Stimulated activated naive CD8-positive, alpha-beta T cell treated with anti-CD3 and anti-CD28 coated beads, Interleukin-15, amount 100 ng/mL, for 72 hours (primary cell): ENCODE measurements at places on chromosomes 1 and 21.

GRCh38 chr1:118154220-118154619 is 30.8 kb downstream of the SPAG17 start:
- no peak for DNase-seq

DNA sequence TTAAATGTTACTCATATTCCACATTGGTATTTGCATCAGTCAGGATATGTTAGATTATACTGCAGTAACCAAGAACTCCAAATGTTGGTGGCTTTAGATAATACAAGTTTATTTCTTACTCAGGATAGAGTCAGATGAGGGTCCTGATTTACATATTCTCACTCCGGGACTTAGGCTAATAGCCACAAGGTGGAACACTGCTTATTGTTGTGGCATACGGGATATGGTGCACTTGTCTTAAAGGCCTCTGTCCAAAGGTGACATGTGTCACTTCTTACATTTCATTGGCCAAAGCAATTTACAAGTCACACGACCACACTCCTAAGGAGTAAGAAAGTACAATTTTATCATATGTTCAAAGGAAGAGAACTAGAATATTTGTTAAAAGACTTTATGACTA is 28.5 kb upstream of the ACADM start:
- DNase-seq, result no peak

- no peak for DNase-seq
These were observed 898 bp downstream of the KRTAP27-1 start for GRCh38 chr21:30336596-30336995.

GRCh38 chr21:26445440-26445839 is 127.6 kb downstream of the CYYR1 start:
- DNase-seq, result no peak

DNA sequence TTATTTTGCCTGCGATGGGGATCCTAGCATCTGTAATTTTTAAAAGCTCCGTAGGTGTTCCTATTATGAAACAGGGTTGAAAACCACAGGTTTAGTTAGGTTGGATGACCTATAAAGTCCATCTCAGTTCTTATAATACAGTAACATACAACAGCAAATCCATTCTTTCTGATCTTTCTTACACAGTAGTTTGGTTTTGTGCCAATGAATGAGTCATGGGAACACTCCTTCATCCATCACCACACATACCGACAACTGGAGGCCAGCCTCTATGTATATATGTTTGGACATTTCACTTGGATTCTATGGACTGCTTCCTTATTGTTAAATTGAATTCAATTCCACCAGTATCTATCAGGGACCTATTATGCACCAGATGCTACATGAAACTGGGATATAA is 118.4 kb upstream of the L1TD1 start:
- DNase-seq, result no peak

DNA sequence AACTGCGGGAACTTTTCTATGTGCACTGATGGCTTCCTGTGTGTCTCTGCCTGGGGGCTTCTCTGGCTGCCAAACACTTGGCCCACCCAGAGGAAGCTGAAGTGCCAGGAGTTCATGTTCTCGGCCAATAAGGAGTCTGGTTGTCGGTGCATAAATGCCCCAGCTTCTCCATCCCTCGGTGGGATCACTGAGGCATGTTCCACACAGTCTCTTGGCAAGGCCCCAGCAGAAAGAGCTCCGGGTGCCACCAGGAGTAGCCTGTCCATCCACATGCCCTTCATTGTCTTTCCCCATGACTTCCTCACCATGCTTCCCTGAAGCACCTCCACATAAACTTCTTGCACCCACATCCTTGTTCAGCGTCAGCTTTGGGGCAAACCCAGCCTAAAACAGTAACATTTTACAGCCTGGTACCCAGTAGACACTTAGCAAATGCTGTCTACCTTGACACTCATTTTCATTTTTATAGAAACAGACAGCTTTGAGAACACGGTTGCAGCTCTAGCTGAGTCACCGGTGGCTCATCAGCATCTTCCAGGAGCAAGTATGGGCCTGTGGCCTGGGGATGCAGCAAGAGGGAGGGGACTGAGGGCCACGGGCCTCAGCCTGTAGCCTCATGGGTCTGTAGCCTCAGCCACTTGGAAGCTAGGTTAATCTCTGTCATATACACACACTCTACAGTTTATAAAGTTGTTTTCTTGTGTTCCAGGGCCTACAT is 14.8 kb upstream of the CDCP2 start:
- DNase-seq, result no peak

- no peak for DNase-seq
These were observed 2.0 kb upstream of the OR14I1 start for GRCh38 chr1:248704606-248705005.

GRCh38 chr1:235409042-235409820 is 42.0 kb downstream of the TBCE start:
- DNase-seq, result no peak

DNA sequence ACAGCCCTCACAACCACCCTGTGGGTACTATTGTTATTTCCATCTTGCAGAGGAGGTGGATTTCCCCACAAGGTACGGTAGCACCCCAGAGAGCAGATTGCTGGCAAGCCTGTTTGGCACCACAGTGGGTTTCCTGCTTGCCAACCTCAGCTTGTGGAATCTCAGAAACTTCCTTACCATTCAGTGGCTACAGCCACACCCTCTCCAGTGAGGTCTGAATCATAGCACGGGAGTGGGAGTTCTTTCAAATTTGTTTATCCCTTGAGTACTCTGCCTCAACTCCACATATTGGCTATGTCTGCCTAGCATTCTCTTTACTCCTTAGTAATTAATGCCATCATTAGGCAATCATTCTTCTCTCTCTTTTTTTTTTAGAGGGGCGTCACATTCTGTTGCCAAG is 162.1 kb downstream of the PTPRU start:
- DNase-seq, result no peak

GRCh38 chr1:112956544-112957132 is 642 bp upstream of the SLC16A1 start:
- DNase-seq, result peak; percentile 58

GRCh38 chr1:24391882-24392603 is 21.5 kb downstream of the STPG1 start:
- DNase-seq, result peak; percentile 68

GRCh38 chr1:155809088-155809487 is 47.9 kb downstream of the GON4L start:
- no peak for DNase-seq

DNA sequence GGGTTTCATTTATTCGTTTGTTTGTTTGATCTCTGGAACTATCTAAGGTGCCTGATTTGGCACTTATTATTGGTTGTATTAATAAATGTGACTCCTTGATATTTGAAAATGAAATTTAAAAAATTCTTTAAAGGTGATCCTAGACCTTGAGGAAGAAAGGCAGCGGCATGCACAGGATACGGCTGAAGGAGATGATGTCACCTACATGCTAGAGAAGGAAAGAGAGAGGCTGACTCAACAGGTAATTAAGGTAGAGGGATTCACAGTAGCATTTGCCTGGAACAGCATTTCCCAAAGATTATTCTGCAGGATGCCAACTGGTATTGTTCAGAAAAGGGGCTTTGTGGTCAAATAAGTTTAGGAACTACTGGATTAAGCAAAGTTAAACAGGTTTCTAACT is 54.4 kb upstream of the WNT2B start:
- no peak for DNase-seq

DNA sequence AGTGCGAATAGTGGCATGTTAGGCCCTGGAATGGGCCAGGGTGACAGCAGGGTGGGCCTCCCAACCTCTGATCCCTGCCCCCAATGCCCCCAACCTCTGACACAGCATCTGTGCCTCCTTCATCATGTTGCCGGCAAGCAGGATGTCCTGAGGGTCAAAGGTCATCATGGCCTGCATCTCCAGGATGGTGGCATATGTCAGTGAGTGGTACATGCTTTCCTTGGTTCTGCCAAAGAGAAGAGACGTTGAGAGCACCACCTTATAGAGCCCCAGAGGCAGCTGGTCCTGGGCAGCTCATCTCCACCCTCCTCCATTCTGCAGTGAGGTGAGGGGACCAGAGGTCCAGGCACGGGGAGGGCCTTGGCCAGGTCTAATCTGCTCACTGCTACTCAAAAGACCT is 17.6 kb downstream of the TTC39A start:
- no peak for DNase-seq

GRCh38 chr1:88557014-88557413 is 127.1 kb upstream of the PKN2 start:
- no peak for DNase-seq

- DNase-seq, result no peak
These were observed 18.2 kb upstream of the TRNAU1AP start for GRCh38 chr1:28534671-28535070.

GRCh38 chr1:235527196-235527814 is 23.1 kb upstream of the B3GALNT2 start:
- no peak for DNase-seq

DNA sequence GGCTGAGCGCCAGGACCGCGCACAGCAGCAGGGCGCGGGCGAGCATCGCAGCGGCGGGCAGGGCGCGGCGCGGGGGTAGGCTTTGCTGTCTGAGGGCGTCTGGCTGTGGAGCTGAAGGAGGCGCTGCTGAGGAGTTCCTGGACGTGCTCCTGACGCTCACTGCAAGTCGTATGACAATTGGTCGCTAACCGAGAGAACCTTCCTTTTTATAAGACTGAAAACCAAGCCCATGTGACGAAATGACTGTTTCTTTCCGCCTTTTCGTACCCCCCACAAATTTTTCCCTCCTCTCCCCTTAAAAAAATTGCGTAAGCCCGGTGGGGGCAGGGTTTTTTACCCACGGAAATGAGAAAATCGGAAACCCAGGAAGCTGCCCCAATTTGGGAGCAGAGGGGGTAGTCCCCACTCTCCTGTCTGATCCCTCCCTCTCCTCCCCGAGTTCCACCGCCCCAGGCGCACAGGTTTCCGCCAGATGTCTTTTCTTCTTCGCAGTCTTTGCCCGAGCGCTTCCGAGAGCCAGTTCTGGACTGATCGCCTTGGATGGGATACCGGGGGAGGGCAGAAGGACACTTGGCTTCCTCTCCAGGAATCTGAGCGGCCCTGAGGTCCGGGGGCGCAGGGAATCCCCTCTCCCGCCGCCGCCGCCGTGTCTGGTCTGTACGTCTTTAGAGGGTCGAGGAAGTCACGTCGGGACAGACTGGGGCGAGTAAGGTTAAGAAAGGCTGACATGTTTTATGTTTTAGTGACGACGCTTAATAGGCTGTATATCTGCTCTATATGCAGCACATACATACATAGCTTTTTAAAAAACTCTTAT is at the start of gene PTGS2:
TSS of gene PTGS2 (minus strand) at position 179 of the 817 bp plus-strand sequence. CDS start at position 46, 133 bp downstream.
- DNase-seq, result peak; percentile 62

GRCh38 chr1:76430531-76430930 is 356.0 kb downstream of the ST6GALNAC3 start:
- DNase-seq, result no peak

DNA sequence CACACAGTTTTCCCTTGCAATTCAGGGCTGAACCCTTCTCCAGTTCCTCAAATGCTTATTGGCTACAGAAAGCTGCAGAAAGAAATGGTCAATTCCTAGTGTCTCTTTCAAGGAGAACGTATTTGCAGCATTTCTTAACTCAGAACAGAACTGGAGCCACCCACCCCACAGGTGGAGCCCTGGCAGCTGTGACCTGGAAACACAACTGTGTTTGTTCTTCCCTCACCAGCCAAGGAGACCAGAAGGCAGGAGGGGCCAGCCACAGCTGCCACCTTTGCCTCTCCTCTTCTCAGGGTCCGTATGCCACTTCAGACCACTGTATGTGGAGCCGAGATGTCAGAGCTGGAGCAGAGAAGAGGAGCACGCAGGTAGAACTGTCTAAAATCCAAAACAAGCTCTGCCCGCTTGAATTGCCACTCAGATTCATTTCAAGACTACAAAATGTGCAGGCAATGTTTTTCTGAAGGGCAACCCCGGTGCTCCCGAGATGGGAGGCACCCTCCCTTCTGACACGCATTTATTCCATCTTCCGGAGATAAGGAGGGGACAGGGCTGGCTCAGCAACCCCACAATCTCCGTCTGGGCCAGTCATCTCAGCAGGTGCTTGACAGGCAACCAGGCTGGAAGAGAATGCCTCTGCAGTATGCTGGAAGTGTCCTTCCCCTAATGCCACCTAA is 16.7 kb downstream of the CD247 start:
- DNase-seq, result no peak

GRCh38 chr1:183864611-183865010 is 59.7 kb downstream of the RGL1 start:
- no peak for DNase-seq

DNA sequence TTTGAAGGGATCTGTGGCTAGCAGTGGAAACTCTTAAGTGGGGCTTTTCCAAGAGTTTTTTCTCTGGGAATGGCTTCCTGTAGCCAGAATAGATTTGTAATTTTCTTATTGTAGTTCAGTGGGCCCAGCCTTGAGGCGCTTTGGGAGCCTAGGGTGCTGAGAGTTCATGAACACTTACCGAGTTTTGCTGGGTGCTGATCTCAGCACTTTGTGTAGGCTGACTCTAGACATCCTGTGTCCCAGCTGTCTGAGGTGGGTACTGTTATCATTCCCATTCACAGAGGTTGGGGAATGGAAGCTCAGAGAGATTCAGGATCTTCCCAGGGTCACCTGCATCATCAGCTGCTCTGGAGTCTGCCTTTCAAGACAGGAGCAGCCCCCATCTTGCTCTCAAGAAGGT is 7.0 kb downstream of the PPFIA4 start:
- DNase-seq, result no peak

DNA sequence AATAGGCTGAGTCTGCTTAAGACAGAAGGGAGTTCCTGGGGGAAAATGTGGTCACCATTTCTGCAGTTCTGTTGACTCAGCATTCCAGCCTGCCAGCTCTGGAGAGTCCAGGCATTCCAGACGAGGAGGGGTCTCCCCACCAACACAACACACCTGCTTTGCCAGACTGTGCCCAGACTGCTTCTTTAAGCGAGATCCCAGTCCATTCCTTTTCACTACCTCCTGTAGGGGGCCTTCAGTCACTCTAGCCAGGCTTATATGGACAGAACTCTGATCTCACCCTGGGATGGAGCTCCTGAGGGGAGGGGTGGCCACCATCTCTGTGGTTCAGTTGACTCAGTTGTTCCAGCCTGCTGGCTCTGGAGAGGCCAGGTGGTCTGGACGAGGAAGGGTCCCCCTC is 48.5 kb downstream of the UBE2U start:
- DNase-seq, result no peak

DNA sequence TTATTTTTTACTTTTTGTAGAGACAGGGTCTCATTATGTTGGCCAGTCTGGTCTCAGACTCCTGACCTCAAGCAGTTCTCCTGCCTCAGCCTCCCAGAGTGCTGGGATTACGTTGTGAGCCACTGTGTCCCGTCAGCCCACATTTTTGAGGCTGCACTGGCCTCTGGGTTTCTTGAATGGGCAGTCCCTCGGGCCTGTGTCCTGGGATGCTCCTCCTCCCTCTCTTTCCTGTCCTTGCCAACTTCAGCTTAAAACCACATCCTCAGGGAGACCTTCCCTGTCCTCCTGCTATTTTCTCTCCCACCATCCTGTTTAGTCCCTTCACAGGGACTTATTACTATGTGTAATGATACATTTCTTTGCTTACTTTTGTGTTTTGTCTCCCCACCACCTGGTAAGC is 31.4 kb upstream of the LYST start:
- no peak for DNase-seq

DNA sequence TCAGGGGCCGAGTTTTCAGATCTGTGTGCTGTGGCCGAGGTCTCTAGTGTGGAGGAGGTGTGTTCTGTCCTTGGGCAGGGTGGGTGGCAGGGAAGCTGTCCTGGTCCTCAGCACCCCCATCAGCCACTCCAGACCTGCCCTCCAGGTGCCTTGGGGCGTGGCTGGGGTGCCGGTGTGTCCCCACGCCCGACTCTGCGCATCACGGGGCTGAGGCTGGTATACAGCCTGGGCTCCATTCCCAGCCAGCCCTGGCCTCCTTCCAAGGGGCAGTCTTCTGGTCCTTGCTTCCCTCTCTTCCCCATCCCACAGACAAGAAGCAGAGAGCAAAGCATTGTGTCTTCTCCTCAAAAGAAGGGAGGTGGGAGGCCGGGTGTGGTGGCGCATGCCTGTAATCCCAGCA is 4.0 kb downstream of the SAMD11 start:
- DNase-seq, result no peak
